ENCODE measurements at places on chromosomes 6 and 20.

DNA sequence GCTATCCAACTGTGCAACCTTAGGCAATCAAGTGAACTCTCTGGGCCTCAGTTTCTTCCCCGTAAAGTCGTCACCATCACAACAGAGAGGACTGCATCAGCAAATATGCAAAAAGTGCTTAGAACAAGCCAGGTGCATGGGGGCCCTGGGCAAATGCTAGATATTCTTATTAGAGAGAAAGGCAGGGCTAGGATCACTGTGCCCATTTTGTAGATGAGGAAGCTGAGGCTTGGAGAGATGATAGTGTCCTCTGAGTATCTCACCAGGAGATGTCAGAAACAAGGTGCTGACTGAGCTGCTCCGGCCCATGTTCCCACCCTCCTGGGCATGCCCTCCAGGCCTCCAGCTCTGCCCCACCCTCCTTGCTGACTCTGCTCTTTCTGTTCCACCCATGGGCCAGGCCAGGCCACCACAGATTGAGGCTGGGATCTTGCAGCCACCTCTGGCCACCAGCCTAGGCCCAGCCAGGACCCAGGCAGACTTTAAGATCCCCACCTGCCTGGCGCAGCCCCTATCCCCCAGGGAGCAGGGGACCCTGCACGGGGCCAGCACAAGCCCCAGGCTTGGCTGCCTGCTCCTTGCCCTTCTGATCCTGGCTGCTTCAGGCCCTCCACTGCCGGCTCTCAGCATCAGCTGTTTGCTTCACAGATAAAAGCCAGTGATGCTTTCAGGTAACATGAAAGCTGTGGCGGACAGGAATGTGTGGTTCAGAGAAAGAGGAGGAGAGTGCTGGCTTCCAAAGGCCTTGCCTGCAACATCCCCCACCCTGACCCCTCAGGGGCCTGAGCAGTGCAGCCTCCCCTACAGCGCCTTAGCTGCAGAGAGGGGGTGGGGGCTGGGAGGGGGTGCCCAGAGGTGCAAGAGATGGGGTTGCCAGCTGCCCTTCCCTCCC, 47.6 kb downstream of the GRM4 start:
- no peak for DNase-seq

DNA sequence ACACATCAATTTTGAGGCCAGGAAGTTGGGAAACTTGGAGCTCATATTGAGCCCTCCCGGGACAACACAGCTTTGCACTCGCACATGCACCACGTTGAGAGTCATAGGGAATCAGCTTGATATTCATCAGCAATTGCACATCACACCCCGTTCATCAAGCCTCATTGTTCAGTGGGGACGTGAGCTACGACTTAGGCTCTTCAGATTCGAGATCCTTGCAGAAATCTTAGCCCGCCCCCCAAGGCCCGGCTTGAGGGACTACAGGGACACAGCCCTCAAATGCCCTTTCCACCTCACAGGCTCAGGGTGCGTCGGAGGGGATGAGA, 93.0 kb upstream of the MAFB start:
- no peak for DNase-seq

DNA sequence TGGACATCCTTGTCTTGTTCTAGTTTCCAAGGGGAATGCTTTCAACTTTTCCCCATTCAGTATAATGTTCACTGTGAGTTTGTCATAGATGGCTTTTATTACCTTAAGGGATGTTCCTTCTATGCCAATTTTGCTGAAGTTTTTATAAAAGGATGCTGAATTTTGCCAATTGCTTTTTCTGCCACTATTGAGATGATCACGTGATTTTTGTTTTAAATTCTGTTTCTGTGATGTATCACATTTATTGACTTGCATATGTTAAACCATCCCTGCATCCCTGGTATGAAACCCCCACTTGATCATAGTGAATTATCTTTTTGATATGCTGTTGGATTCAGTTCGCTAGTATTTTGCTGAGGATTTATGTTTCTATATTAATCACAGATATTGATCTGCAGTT, 130.6 kb upstream of the TAB2 start:
- no peak for DNase-seq

DNA sequence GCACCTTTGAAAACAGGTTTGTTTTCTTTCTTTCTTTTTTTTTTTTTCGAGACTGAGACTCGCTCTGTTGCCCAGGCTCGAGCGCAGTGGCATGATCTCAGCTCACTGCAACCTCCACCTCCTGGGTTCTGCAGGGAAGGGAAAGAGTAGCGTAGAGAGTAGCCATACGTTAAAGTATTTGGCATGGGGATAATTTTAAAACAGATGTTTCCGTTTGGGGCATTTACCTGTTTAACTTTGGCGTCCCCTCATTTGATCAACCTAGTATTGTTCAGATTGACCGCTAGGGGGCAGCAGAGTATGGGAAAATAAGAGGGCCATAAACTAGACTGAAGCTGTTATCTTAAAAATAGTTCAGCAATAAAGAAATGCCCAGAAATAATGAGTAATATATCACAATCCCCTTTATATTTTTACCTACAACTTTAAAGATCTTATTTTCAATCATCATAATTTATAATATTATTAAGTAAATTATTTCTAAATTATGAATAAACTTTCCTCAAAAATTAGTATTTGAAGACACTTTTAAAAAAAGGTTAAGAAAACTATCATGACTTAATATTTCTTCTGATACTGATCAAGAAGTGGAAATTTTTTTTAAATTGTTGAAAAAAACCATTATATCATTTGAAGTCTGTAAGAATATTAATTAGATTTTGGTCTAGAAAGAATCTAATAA, 7.6 kb upstream of the TAAR9 start:
- peak; percentile 38 for DNase-seq

GRCh38 chr20:53253668-53254067, 281.5 kb downstream of the TSHZ2 start:
- no peak for DNase-seq

- DNase-seq: no peak
These were observed 369.0 kb downstream of the SYNE1 start for GRCh38 chr6:152267967-152268845.

DNA sequence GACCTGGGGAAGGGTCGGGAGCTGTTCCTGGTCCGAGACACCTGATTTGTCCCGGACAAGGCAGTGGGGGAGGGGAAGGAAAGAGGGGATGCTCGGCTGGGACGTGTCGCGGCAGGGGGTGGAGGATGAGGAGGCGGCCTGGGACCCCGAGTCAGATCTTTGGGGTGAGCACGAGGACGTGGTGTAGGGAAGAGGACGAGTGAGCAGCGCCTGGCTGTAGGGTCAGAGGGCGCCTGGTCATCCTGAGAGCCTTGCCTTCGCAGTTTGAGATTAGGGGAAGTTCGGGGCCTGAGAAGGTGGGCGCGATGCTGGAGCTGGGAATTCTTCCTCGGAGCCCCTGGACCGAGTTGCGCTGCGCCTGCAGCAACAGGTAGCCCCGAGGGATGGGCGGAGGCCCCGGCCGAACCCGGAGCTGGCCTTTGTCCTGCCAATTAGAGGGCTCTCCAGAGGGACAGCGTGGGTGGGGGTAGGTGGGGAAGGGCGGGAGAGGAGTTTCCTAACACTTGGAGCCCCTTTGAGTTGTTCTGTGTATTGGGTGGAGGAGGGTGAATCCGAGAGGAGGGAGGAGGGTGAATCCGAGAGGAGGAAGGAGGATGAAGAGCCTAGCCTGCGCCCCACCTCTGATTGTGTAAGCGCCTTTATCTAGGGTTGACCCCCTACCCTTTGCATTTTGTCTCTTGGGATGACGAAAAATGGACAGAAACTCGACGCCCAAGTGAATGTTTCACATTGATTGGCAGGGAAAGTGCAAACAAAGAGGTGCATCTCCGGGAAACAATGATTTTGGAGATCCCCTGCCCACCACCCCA, 72.0 kb downstream of the SOX4 start:
- DNase-seq: no peak

DNA sequence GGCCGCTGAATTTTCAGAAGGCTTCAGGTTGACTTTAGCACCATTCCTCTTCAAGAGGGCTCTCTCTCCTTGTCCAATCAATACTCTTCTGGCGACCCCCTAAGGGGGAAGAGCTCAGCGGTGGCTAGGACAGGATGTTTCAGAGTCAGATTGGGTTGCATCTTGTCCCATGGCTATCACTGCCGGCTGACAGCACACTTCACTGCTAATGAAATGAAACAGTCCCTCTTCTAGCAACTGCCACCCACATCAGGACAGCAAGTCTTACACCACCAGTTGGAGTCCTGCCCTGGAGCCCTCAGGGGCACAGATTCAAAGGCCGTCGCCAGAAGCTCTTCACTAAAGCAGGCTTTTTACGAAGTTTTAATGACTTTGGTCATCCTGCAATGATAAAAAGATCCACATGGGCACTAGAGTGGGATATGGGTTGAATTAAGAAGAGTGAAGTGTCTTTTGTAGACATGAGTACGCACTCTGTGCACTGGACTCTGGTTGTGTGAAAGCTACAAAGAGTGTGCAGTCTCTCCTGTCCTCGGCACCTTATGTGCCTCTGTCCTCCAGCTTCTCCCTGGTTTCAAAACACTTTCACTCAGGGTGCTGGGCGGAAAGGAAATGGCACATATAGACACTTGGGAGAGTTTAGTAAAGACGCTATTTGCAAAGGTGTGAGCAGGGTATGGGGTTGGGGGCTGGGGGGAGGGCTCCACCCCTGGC, 66.1 kb upstream of the SLC22A16 start:
- no peak for DNase-seq

- DNase-seq: no peak
These were observed 689.3 kb upstream of the FLRT3 start for GRCh38 chr20:15026759-15027158.

DNA sequence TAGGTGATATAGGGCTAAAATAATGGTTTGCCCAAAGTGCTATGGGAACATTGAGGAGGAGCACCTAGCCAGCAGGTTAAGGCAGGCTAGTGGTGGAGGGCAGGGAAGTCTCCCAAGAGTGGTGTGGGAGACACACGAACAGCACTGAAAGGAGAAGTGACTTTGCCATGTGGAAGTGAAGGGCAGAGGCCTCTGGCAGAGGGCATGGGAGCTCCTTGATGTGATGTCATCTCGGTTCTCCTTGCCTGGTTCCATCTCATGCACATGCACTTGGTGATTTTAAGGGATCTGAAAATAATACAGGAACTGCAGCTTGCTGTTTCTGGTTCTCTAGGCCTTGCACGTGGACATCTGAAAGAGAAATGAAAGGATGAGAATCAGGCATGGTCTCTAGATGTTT, 4.7 kb upstream of the MAP3K4 start:
- DNase-seq: no peak

GRCh38 chr20:49630396-49630951, 62.5 kb upstream of the PTGIS start:
- DNase-seq: no peak

- DNase-seq: peak; percentile 78
These were observed 25.6 kb upstream of the FUCA2 start for GRCh38 chr6:143536866-143537691.

DNA sequence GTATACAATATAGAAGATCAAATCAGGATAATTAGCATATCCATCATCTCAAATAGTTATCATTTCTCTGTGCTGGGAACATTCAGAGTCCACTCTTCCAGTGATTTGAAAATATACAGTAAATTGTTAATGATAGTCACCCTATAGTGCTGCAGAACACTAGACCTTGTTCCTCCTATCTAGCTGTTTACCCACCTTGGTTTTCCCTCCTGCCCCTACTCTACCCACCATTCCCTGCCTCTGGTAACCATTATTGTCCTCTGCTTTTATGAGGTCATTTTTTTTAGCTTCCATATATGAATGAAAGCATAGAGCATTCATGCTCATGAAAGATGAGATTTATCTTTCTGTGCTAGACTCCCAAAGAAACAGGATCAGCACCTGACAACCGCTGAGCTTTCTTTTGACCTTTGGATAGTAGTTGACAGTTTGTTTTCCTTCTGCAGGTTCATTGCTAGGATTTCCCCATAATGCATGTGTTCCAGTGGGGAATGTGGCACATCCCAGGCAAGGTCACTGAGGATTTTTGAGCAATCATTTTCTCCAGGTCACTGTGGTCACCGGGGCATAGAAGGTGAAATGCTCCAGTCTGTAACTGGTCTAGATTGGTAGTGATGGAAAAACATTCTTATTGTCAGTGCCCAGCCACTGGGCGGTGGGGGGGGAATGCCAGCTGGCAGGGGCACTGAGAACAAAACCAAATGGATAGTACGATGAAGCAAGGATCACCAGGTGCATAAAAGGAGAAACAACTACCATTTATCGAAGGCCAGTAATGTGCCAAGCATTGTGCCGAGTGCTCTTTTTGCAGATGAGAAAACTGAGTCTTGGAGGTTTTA, 33.6 kb upstream of the BCAS1 start:
- DNase-seq: no peak

GRCh38 chr6:36623547-36624459, 29.6 kb downstream of the SRSF3 start:
- peak; percentile 86 for DNase-seq

DNA sequence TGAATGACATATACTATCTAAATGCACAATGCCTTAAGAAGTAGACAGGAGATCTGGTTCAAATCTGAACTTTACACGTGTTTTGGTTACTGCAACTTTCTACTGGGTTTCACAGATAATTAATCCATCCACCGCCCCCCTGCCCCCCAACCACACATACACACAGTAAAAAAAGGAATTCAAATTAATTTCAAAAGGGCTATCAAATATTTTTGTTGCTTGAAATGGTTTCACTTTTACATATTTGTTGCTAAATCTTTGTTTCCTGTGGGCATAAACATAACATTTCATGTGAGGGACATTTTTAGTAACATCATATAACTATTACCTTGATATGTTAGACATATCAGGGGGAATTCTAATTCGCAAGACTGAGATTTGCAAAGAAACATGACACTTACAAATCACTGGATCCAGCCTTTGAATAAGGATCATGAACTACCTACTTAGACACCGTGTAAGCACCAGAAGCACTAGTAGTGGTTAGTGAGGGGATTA, 7.5 kb downstream of the NEDD9 start:
- DNase-seq: no peak

DNA sequence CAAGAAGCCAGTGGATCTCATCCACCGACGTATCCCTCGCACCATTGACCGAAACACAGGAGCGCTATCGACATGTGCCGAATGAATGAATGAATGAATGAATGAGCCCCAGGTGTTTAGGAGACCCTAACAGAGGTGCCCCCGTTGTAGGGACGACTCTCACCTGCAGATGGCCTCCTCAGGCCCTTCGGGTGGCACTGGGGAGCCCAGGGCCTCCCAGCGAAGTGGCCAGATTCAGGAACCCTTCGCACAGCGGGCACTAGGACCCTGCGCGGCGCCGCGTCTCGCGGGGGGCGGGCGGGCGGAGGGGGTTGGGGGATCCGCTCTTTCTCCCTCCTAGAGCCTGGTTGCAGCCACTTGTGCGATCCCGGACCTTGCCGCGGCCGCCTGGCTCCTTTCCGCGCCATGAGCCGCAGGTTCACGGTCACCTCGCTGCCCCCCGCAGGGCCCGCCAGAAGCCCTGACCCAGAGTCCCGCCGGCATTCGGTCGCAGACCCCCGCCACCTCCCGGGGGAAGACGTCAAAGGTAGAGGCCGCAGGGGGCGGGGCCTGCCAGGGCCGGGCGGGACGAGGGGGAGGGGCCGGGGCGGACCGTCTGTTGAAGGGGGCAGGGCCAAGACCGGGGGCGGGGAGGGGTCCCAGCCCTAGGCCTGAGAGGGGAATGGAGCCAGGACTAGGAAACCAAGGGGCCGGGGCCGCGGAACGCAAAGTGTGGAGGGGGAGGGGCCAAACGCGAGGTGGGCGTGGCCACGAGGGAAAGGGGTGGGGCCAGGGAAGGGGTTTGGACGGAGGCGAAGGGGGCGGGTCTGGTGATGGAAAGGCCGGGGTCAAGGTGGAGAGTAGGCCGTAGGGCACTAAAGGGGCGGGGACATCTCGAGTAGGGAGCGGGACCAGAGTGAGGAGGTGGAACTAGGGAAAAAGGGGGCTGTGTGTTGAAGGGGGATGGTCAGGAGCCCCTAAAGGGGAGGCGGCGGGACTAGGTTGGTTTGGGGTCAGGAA, 7.4 kb upstream of the SLC12A5 start:
- peak; percentile 69 for DNase-seq

Measured in activated T-cell treated with anti-CD3 and anti-CD28 coated beads, Interleukin-2, amount 50 U/mL, for 24 hours (primary cell).